ENCODE measurements at places on chromosomes 3 and 15.

GRCh38 chr15:40192942-40193341 is 32.1 kb downstream of the BUB1B start:
- no peak for DNase-seq

DNA sequence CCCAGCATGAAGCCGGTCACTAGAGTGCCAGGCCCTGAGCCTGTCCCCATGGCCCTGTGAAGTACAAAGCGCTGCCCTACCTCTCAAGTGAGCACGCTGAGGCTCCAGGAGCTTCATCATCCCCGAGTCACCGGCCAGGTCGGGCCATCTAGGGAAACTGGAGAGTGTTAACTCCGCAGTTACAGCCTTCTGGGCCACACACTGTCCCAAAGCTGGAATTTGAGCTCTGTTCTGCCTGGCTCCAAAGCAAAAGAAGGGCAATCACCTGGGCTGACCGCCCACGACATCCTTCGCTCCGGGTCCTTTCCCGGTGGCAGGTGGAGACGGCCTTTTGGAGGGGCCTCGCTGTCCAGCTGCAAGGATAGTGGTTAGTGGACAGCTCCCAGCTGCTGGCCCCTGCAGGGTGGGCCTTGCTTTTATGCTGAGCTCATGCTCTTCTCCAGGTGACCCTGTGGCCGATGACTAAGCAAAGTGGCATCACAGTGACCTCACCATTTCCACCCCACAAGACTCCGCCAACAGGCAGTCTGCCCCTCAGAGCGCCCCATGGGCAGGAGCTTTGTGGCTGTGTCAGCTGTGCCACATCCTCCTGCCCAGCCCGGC is 3.5 kb upstream of the MUC4 start:
- peak; percentile 92 for DNase-seq

GRCh38 chr3:16589867-16590624 is 15.2 kb downstream of the DAZL start:
- no peak for DNase-seq

DNA sequence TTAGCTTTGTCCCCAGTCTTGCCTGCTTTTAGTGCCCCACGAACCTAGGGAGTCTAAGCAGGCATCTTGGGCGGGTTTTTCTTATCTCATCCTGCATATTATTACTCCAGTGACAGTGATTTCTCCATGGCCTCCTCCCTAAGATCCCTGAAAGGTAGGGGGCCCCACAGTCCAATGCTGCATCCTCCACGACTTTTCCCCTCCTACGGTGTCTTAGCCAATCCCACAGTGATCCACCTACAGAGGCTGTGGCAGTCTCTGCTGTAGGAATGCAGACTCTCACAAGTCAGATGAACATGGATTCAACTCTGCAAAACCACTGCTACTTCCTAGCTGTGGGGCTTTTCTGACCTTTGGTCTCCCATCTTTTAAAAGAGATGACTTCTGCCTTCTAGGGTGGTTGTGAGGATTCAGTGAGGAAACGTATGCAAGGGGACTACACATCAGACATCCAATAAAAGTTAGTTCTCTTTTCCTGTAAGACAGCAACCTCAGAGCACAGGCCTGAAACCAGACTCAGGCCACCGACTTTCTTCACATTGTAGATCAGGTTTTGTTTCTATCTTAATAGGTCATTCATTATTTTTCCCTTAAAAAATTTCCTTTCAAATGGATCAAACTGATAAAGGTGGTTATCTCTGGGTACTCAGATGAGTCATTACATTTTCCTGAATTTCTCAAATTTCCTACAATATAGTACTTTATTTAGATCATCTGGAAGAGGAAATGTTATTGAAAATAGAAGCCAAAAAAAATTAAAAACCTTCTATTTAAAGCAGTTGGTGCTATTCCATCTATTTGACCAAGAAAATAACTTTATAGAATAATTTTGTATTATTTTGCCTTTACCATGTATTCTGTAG is 23.2 kb downstream of the ILDR1 start:
- DNase-seq, result no peak

- DNase-seq, result no peak
Observed at GRCh38 chr15:73361337-73361736, 7.4 kb downstream of the HCN4 start.

DNA sequence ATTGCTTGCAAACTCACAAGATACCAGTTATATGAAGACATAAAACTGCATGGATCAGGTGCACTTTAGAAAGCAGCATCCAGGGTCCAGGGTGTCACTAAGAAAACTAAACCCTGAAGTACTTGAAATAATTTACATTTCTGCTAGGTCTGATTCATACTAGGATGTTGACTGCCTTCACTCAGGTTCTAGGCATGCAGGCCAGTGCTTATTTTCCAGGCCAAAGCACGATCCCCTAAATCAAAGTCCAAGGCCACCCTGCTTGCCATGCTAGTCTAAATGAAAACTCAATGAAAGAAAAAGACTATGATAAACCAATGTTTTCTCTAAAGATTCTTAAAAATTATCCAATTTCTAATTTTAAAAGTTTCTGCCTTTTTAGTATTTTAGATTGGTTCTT is 49.4 kb downstream of the GREM1 start:
- no peak for DNase-seq

- DNase-seq, result peak; percentile 11
Observed at GRCh38 chr3:156135921-156136638, 15.7 kb downstream of the KCNAB1 start.

GRCh38 chr15:40870716-40871115 is 3.3 kb downstream of the RHOV start:
- DNase-seq, result no peak

DNA sequence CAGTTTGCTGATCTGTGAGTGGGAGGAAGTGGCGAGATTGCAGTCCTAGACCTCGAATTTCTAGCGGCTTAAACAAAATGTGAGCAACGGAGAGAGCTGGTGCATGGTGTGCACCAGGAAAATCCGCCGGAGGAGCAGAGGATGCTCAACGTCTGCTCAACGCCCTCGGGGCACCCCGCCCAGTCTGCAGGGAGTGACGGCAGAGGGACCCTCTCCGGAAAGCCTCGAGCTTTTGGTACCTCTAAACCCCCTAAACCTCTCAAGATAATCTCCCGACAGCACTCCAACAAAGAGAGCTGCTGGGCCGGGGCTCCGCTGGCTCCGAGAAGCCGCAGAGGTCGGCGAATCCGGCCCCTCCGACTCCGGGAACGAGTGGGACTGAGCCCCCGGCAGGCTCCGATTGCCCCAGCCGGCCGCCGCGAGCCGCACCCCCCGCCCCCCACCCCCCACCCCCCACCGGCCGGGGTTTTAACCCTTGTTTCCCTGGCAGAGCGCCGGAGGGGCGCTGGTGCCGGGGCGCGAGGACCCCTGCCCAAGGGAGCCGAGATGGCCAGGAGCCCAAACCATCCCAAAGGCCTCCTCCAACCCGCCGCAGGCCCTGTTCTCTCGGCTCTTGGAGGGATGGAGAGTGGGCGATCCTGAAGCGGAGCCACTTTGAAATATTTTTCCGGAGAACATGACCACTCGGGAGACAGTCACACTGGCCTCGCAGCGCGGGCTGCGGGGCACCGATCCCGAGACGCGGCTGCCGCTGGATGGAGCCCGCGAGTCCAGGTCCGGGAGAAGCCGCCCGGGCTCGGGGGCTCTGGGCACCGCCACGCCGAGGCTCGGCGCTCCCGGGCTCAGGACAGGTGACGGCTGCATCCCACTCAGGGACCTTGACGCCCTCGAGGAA is 1.5 kb downstream of the MEGF11 start:
- DNase-seq, result peak; percentile 49

- no peak for DNase-seq
Observed at GRCh38 chr15:74278207-74278606, 42.1 kb downstream of the CCDC33 start.

GRCh38 chr3:30146978-30147377 is 459.4 kb upstream of the TGFBR2 start:
- peak; percentile 5 for DNase-seq

DNA sequence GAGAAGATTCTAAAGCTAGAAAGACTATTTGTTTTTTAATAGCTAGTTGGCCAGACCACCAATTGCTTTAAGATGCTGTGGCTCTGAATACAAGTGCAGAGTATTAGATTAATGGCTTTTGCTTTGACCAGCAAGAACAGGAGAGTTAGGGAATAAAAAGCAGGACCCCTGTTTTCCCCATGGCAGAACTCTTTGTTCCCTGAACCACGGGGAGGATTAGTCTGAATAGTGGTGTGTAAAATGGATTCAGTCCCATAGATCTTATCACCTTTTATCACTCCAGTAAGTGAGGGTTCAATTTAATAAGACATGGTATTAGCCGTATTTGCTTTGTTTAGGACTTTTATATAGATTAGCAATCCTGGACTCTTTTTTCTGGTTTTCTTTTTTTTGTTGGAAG is 562.6 kb upstream of the DPPA4 start:
- no peak for DNase-seq

DNA sequence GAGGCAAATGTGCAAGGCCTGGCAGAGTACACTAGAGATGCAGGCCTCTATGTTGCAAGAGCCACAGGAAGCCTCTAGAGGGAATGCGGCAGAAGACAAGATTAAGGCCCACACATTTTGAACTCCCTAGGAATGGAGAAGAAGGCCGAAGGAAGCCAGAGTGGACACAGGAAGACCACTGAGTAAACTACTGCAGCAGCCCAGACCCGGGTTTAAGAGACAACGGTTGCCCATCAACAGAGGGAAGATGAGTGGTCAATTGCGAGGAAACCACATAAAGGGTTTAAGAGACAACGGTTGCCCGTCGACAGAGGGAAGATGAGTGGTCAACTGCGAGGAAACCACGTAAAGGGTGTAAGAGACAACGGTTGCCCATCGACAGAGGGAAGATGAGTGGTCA is 14.6 kb downstream of the CHSY1 start:
- no peak for DNase-seq

GRCh38 chr3:123861081-123861836 is 22.9 kb downstream of the MYLK start:
- DNase-seq, result no peak

DNA sequence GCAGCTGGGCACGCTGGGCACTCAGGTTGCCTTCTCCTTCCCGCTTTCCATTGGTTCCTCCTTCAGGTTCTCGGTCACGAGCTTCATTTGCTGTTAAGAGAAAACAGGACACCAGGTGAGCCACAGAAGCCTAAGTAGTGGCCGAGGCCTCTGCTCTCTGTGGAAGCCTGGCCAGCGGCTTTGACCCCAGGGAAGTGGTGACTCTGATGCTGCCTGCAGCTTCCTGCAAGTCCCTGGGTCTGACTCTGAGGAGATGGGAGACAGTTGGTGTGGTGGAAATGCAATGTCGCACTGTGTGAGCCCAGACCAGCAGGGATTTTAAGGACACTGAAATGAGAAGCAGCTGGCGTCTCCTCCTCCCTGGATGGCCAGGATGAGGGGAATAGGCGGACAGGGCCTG is 80.5 kb downstream of the SNRK start:
- DNase-seq, result no peak

DNA sequence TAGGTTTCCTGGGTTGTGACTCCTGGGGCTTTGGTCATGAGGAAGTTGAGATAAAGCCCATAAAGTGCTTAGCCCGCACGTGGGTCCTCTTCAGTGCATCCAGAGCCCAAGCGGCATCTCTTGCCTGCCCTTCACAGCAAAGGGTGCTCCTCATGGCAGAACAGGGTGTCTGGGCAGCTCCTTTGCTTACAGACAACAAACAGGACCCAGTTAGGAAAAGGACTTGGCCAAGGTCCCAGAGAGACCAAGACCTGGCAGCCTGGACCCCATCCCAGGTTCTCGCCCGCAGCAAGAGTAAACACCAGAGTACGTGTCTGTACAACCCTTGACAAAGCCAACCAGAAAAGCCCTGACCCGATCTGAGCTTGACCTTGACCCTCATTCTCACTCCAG is 27.0 kb downstream of the ALS2CL start:
- DNase-seq, result no peak

DNA sequence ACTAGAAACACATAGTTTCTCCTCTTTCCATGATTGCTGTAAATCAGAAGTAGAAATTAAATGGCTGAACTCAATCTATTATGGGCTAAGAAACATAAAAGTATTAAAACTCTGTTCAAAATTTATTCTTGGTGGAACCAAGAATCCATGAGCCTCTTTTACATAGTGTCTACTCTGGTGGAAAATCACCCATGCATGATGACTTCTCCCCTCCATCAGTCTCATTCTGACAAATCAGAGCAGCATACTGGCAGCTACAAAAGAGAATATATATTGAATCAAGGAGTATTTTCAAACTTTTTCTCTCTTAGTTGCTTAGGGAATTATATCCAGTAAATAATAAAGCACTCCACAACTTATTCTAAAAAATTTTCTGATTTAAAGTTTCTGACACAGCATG is 536.9 kb upstream of the CCDC54 start:
- DNase-seq, result no peak

GRCh38 chr3:17707813-17708543 is 34.5 kb downstream of the TBC1D5 start:
- DNase-seq, result no peak

- no peak for DNase-seq
Observed at GRCh38 chr15:81351651-81352050, 22.4 kb downstream of the TMC3 start.

Data from SW480 (cell line).